ENCODE measurements at places on chromosomes 12 and 14. TPM values are rescaled to one million over a fixed set of nuclear protein-coding genes. Genes with fewer than 3 reads are reported as not detected.

DNA sequence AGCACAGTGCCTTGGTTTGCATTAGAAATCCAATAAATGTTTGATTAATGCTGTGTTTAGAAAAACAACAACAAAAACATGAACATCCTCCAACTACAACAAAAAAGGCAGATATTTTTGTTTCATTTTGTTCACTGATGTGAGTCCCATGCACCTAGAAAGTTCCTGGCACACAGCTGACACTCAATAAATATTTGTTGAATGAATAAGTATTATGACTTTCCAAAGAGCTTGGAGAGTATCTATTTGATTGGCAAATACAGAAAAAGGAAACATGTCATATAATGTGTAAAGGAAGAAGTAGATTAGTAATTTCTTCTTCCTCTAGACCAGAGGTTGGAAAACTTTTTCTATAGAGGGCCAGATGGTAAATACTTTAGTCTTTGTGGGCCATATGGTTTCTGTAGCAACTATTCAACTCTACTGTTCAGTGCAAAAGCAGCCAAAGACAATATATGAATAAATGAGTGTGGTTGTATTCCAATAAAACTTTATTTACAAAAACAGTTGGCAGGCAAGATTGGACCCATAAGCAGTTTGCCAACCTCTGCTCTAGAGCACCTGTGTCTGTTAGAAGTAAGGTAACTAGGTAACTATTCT lies 312.3 kb upstream of the DIO2 start:
- DNase-seq: no peak

DNA sequence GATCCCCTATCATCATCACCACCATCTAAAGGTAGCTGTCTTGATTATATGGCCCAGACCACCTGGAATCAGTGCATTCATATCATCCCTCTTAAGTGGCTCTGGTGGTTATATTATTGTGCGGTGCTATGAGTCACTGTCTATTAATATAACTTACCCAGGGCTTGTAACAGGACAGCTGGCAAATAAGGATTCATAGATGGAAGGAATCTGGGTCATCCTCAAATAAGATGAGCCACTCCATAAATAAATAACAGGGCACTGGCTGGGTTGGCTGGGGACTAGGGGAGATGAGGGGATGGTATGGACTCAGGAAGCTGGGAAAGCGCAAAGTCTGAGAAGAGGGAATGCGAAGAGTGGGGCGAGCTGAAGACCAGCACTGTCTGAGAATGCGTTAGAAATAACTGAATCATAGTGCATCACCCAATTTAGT lies 216.1 kb downstream of the NUAK1 start:
- no peak for DNase-seq

- DNase-seq: no peak
Measured at GRCh38 chr12:64107776-64108175, 114.3 kb downstream of the KICS2 start.

GRCh38 chr14:36915081-36915480 lies 253.4 kb downstream of the PAX9 start:
- no peak for DNase-seq

DNA sequence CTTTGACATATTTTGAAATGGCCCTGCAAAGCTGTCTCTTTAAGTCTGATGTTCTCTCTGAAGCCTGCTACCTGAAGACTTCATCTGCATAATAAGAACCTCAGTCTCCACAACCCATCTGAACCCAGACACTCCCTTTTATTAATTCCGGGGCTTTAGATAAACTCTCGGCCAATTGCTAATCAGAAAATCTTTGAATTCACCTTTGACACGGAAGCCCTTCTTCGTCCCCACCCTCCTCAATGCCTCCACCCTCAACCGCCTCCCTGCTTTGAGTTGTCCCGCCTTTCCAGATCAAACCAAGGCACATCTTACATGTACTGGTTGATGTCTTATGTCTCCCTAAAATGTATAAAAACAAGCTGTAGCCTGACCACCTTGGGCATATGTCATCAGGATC lies 17.6 kb downstream of the OR6J1 start:
- DNase-seq: no peak

DNA sequence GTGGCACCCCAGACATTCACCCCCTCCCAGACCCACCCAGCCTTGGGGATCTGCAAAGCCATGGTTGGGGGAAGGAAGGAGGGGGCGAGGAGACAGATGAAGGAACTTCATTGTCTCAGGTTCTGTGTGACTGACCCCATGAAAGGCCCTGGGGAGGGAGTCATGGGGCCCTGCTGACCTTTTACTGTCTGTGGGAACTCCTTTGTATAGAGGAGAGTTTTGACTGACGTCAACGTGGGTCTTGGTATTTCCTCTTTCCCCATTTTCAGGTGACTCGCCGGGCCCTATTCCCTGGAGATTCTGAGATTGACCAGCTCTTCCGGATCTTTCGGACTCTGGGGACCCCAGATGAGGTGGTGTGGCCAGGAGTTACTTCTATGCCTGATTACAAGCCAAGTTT lies 3.1 kb upstream of the RAB5B start:
- no peak for DNase-seq

- no peak for DNase-seq
Measured at GRCh38 chr12:78085542-78086182, 255.0 kb downstream of the NAV3 start.

DNA sequence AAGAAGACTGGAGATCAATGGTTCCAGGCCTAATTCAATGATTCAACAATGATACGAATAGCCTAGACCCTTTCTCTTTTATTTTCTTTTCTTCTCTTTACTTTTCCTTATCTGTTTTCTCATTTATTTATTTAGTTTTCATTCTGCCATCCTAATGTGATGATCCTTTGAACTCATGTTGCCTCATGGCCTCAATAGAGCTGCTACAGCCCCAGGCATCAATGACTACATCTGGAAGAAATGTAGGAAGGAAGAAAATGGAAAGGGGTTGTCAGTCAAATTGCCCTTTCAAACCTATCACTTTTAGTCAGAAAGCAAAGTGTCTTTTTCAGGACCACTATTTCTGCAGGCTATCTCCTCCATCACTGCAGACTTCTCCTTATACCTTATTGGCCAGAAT lies 69.9 kb downstream of the CMKLR1 start:
- DNase-seq: no peak

DNA sequence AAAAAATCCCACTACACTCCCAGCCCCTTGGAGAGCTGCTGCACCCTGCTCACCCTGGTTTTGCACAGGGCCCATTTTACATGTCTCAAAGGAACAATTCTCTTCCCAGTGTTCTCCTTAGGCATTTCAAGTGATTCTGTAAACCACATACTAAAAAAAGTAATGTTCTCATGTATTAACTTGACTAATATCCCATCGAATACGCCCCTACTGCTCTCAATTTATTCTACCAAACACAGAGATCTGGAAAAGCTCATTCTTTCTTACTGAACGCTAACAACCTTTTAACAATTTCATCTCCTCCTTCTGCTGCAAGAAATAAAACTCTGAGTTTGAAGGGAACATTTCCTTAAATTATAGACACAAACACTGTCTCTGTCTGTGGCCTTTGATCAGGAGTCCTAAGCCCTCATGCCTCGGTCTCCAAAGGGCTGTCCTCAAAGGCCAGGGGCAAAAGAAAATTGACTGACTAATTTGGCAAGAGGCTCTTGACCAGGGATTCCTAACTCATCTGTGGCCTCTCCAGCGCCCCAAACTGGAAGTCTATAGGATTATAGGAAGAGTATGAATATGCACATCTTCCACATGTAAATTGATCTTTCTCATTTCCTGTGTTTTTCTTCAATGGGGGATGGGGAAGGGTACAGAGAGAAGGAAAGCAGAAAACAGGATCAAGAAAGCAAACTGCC lies 17.1 kb upstream of the TSPAN11 start:
- DNase-seq: no peak

- DNase-seq: no peak
Measured at GRCh38 chr12:125549836-125550235, 484.6 kb downstream of the AACS start.

DNA sequence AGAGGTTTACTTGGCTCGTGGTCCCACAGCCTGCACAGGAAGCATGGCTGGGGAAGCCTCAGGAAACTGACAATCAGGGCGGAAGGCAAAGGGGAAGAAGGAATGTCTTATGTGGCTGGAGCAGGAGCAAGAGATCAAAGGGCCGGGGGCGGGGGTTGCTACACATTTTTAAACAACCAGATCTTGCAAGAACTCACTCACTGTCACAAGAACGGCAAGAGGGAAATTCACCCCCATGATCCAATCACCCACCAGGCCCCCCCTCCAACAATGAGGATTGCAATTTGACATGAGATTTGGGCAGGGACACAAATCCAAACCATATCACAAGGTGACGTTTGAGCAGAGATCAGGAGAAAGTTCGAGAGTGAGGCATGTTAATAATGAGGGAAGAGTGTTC lies 163.7 kb upstream of the RPH3A start:
- DNase-seq: no peak

DNA sequence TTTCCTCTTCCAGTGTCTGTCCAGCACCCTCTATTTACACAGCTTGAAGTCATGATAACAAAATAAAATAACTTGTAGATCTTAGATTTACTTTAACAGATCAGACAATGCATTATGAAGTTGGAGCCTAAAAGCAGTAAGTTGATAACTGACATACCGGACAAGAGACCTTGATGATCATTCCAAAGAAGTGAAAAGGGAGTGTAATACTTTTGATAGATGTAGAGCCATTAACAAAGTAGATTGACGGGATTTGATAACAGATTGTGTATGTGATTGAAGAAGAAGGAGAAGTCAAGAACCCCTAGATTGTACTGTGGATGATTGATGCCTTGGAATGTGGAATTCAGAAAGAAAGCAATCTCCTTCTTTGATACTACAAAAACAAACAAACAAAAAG lies 403.8 kb upstream of the MGAT4C start:
- no peak for DNase-seq

DNA sequence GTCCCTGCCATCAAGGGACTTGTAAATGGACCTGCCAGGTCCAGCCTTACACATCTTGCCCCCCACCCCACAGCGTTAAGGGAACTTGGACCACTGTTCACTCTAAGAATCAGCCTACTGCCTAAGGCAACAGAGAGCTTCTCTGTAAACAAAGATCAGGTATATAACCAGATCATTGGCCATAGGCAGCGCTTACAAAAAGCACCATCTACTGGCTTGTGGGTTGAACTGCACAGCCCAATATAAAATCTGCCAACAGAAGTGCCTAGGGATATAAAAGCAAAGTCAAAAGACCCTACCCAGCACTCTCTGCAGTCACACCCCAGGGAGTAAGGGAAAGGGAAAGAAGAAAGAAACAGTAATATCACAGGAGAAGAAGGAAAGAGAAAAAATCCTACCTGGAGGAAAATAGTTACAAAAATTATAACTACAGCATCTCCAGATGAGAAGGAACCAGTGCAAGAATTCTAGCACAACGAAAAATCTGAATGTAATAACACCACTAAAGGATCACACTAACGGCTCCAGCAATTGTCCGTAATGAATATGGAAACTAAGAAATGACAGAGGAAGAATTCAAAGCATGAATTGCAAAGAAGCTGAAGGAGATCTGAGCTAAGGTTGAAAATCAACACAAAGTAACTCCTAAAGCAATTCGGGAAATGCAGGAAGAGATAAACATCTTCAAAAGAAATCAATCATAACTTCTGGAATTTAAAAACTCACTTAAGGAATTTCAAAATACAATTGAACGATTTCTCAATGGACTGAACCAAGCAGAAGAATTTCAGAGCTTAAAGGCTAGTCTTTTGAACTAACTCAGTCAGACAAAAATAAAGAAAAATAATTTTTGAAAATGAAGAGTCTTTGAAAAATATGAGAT lies 95.2 kb upstream of the PCED1B start:
- no peak for DNase-seq

DNA sequence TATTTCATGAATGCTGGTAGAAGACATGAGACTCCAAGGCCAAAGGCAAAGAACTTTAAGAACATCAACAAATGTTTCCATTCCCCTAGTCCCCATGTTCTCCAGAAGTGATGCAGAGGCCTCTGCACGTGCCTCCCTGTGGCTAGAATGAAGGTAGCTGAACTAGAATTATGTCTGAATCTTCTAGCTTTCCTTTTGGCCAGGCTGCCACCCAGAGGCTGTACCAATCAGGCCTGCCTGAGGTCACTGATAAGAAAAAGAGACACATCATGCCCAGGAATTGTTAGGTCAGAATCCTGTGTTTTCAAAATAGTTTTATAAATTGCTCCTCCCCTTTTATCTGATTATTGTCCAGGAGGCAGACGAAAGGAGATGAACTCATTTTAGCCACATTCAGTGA lies 188.0 kb upstream of the SLC16A7 start:
- DNase-seq: no peak

DNA sequence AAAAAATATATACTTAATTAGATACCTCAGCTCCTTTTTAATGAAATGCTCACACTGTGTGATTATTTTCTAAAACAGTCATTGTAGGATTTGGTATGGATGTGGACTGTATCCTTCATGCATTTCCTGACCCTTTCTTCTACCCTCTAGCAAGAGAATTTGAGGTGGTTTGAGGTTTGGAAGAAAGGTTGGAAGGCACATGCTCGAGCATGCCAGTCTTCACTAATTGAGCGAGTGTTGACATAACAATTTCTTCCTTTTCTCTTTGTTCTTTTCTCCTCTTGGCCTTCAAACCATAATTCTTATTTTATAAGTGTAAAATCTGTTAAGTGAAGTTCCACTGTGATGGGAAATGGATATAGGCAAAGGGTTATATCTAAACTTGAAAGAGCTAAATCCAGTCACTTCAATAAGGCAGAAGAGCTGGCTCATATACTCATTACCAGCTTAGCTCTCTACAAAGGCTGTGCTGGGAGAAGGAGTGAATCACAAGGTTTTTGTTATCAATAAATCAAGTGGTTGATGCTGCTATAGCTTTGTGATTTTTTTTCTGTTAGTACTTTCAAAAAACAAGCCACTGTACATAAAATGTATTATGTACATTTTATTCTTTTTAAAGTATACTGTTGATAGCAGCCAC lies 16.2 kb upstream of the PTHLH start:
- DNase-seq: no peak

DNA sequence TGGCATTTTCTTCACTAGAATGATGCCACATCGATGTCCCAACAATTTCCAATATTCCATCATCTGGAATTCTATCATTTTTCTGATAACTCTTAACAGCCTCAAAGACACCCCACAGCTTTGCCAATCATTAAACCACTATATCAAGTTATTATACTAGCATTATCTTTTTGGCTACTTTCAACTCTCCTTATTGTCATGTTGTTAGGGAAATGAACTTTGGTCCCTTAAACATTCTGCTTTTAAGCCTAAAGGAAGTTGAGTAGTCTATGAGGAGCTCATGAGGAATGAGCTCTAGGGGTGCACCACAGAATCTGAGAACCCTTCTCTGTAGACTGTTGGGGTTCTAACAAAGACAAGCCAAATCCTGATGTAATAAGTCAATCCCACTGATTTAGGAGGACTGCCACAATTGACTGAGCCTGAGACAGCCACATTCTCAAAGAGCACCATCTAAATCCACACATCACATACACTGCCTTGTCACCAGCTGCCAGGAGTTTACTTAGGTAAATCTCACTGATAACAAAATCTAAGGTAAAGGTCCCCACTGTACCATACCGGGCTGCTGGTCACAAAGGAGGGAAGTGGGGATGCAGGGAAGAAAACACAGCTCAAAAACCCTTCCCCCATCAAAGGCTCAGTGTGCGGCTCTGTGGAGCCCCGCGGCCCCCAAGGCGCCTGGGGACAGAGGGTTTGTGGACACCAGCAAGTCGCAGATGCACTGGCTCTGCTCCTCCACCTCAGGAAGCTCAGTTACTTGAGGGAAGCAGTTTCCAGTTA lies 58.2 kb downstream of the SETD3 start:
- no peak for DNase-seq

The WNT5B gene
- 1.7 TPM for total RNA-seq

The CIDEB gene
- total RNA-seq: 7.9 TPM

The FLRT2 gene
- 13.4 TPM for total RNA-seq

The PTPRQ gene
- 18.0 TPM for total RNA-seq

All from right cardiac atrium (tissue), 5 donors.